ENCODE measurements at places on chromosomes 11 and 22.

- peak; percentile 25 for DNase-seq
Measured at GRCh38 chr11:87097582-87097981, 59.8 kb downstream of the TMEM135 start.

DNA sequence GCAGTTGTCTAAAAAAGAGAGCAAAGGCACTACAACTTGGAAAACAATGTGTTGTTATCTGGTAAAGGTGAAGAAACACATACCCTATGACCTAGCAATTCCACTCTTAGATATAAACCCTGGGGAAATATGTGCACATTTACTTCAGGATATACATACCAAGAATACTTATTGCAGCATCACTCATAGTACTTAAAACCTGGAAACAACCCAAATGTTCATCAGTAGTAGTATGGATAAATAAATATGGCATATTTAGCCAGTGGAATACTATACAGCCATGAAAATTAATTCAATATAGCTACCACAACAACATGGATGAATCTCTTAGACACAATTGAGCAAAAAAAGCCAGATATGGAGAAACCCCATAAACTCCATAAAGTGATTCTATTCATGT, 26.1 kb upstream of the MICAL2 start:
- DNase-seq: no peak

DNA sequence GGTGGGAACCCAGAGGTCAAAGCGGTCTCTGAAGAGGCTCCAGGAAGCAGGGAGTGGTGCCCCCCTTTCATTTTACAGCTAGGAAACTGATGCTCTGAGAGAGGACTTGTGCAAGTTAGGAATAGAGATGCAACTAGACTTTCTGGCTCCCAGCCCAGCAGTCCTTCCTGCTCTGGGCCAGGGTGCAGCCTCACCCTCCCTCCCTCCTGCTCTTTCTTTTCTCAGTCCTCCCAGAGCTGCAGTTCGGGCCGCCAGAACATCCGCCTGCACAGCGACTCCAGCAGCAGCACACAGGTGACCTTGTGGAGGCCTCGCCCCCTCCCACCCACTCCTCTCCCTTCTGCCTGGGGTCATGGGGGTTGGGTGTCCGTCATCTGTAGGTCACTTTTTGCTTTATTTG, 51.5 kb downstream of the LHFPL7 start:
- DNase-seq: peak; percentile 4

DNA sequence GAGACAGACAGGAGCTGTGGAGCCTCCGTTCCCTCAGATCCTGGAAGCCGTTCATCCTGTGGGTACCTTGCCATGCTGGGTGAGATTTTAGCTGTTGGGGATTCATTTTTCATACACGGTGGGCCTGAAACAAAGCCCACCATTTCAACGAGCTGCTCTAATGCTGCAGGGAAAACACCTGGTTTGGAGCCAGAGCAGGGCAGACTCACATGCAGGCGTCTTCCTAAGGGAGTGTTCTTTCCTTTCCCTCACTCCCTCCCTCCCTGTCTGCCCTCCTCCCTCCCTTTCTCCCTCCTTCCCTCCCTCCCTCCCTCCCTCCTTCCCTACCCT, 52.5 kb downstream of the CD6 start:
- no peak for DNase-seq

- DNase-seq: no peak
Measured at GRCh38 chr22:35155403-35156025, 89.6 kb downstream of the ISX start.

DNA sequence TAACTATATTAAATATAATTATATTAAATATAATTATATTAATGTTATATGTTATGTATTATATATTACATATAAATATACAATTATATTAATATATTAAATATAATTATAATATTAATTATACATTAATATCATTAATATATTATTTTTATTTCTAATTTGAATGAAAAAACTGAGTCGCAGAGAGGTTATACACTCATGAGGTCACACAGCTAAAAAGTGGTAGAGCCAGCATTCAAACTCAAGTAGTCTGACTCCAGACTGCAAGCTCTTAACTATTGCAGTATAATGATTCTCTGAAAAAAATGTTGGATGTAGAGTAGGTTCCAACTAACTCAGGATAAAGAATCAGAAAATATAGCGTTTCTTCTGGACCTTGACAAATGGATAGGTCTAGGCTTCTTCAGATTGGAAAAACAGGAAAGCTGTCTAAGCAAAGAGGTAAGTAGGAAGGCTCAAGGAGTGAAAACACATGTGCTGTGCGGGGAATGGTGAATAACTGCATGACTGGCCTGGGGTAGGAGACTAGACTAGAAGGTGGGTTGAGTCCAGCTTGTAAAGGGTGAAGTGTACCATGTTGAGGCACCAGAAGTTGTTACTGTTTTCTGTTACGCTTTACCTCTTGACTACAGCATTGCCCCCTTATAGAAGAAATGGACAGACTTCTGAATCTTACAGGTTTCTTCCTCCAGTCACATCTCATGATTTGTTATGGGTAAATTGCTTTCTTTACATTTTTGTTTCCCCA, 80.3 kb downstream of the TRIM44 start:
- no peak for DNase-seq

DNA sequence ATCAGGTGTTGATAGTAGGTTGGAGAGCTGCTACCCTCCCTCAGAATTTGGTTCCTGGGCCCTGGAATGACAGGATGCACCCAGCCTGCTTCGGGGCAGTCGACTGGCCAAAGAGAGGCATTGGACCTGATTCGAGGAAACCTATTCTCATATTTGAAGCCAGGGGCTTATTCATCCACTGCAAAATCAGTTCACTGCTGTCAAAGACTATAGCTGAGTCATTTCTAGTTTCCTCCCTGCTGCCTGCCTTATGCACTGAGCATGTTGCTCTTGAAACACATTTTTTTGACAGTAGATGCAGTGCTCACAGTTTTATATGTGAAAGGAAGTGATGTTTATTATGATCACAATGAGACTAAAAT, 565.4 kb downstream of the ETS1 start:
- no peak for DNase-seq

DNA sequence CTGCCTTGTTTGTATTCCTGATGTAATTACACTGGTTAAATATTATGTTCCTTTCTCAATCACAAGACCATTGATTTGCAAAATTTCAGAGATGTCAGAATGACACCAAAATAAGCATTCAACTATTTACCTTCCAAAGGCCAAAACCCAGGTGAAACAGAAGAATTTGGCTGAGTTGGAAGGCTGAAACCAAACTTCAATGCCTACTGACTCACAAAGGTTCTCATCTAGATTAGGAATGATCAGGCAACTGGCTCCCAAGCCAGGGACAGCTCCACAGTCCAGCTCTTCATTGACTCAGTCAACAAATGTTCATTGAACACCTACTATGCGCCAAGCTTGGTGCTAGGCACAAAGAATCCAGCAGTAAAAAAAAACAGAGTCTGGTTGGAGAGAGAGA, 13.4 kb upstream of the SLC35C1 start:
- no peak for DNase-seq

DNA sequence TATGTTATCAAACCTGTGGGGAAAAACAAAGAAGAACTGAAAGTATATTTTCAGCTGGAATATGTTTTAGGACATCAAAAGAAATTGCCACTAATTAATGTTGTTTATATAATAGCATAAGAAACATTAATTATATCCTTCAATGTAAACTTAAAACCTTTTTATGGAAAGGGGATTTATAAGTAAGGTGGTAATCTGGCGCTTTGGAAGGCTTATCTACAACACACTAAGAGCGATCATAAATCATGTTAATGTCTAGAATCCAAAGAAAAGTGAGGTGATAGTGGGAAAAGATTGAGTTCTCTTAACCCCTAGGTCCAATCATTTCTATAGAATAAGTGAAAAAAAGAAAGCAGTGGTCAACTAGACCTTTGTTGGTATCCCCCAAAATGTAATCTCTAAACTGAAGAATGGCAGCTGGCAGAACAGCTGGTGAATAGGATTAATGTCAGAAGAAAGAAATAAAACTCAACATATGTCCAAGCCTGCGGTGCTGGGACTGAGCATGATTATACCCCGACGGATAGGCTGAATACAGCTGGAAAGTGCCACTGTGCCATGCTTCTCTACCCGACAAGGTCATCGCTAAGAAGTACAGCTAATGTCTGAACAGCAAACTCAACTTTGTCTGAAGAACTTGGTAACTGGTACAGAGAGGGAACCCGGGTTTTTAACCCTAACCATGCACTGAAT, 64.0 kb downstream of the SOX6 start:
- DNase-seq: no peak

DNA sequence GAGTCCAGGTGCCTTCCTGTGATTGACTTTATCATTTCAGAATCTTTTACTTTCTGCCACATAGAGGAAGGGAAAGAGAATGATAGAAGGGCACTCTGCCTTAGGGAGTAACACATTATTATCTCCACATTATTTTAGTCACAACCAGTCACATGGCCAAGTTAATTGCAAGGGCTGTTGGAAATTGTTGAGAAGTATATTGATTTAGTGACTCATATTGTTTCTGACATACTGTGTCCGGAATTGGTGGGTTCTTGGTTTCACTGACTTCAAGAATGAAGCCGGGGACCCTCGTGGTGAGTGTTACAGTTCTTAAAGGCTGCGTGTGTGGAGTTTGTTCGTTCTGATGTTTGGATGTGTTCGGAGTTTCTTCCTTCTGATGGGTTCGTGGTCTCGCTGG, 8.7 kb downstream of the OR51B4 start:
- DNase-seq: no peak

GRCh38 chr22:29695129-29695926, 24.5 kb upstream of the CABP7 start:
- DNase-seq: peak; percentile 67

All from globus pallidus (tissue), 1 donor.